ENCODE measurements at places on chromosomes 6 and 20. TPM values are rescaled to one million over a fixed set of nuclear protein-coding genes. Genes with fewer than 3 reads are reported as not detected.

The HLA-DOB gene
- total RNA-seq, result 0.23 TPM

- peaks cover 16% of the 10 kb centered on the region for H3K4me1 ChIP-seq
- no peak overlapping the region for H3K4me3 ChIP-seq
- DNase-seq, result no peak
Measured at GRCh38 chr20:17835934-17836300, 132.7 kb downstream of the SNX5 start.

DNA sequence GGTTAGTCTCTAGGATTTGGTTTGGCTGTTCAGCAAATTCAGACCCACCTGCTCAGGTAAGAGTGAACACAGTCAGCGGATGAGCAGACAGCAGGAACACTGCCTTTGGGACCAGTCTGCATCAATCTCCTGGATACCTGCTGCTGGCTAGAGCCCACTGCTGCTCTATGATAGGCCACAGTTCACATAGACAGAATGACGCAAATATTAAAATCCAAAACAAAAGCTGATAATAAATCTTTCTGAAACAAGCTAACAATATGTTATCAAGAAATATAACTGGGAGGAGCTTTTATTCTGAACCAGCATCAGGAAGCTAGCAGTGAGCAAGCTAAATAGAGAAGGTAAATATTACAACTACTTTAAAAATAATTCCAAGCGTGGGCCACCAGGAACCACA lies at the start of gene TAAR1:
TSS of gene TAAR1 (minus strand) at position 101 of the 400 bp plus-strand sequence. CDS start 13,179 bp downstream, outside the sequence.
- H3K4me3 ChIP-seq, result no peak within 1 kb of the TSS
- no peaks in the 10 kb centered on the region for H3K36me3 ChIP-seq
- H3K4me1 ChIP-seq, result peaks cover 5% of the 10 kb centered on the region
- DNase-seq, result no peak

- no peaks in the 10 kb centered on the region for H3K36me3 ChIP-seq
- no peaks in the 10 kb centered on the region for H3K27me3 ChIP-seq
- H3K27ac ChIP-seq, result no peak overlapping the region
- no peaks in the 10 kb centered on the region for H3K4me1 ChIP-seq
- no peak overlapping the region for H3K4me3 ChIP-seq
Measured at GRCh38 chr6:146862508-146862919, 263.7 kb downstream of the ADGB start.

The BMP7 gene
- total RNA-seq, result 16.6 TPM

- no peaks in the 10 kb centered on the region for H3K27me3 ChIP-seq
- H3K36me3 ChIP-seq, result no peaks in the 10 kb centered on the region
- peaks cover 1% of the 10 kb centered on the region for H3K4me1 ChIP-seq
- no peak overlapping the region for H3K4me3 ChIP-seq
Measured at GRCh38 chr6:81093051-81093450, 659.4 kb downstream of the TENT5A start.

DNA sequence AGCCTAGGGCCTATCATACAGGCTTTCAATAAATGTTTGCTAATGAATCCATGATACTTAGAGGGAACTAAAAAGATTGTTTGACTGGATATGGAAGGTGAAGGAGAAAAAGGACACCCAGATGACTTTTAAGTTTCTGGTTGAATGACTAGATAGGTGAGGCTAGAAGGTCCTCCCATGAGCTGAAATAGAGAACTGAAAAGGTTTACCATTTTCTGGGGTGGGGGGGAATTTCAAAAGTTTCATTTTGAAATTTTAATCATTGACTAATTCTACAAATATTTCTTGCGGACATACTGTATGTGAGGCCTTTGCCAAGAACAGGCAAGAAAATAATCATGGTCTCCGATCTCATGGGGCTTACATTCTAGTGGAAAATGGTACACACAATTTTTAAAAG lies 17.9 kb upstream of the ZBTB2 start:
- H3K27ac ChIP-seq, result no peak overlapping the region
- no peaks in the 10 kb centered on the region for H3K4me1 ChIP-seq
- H3K27me3 ChIP-seq, result no peaks in the 10 kb centered on the region
- DNase-seq, result no peak
- H3K36me3 ChIP-seq, result peaks cover 9% of the 10 kb centered on the region
